ENCODE measurements at places on chromosomes 12 and 14. TPM values are rescaled to one million over a fixed set of nuclear protein-coding genes. Genes with fewer than 3 reads are reported as not detected.

Gene EDDM3A
- polyA plus RNA-seq = not detected

Gene FAM90A1
- polyA plus RNA-seq = 0.59 TPM

Gene CMA1
- polyA plus RNA-seq = 2.1 TPM

Gene RD3L
- polyA plus RNA-seq = not detected

Gene TSHR
- polyA plus RNA-seq = 0.25 TPM
